ENCODE measurements at places on chromosomes 2 and 18.

DNA sequence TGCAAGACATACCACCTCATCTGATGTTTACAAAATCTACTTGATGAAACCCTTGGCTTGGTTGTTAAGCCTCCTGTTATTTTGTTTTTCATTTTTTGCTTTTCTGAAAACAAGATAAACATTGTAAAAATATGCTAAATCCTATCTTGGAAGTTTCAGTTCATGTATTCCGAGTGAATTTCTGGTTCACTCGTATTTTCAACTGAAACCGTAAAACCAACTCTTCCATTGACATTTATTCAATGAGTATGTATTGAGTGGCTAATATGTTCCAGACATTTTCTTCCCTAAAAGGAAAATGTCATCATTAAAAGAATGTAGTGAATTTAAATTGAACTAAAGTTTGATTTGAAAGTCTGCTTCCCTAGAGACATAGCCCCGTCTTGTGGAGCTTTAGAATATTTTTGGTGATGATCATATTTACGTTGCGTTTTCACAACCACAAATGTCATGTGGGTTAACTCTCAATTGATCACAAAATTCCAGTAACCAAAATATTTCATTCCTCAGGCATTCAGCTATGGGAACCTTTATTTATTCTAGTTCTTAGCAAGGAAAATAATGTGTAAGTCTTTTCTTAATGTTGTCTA is 204.2 kb downstream of the MBD2 start:
- no peak for DNase-seq

DNA sequence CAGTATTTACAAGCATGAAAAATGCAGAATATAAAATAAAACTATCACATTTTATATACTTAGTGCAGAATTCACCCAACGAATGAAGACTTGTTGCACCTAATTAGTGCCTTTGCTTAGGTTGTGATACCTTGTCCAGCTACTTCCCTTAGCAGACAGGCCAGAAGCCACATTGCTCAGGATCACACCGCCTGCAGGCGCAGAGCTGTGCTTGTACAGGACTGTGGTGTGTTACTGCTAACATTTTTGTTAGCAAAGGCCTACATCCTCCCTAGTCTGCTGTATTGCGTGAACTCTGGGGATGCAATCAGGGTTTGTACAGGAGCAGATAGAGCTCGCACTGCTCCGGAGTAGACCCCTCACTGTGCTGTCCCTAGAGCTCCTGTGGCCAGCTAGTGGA is 336.9 kb downstream of the CBLN2 start:
- no peak for DNase-seq

DNA sequence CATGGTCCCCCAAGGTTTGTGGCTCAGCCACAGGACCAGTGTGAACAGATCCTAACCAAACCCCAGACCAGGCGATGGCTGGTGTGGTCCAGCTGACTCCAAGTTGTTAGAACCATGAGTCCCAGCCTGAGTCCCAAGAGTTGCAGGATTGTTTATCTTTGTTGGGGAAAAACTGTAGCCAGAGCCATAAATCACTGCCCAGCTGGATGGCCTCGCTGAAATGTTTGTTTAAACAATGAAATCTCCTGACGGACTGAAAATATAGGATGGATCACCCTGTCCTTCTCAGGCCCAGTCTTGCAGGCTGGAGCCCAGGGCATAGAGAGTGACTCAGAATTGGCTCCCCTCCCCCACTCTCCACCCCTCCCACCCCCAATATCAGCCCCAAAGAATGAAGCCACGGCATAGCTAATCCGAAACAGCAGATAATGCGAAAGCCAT is 36.4 kb downstream of the PKDCC start:
- no peak for DNase-seq

DNA sequence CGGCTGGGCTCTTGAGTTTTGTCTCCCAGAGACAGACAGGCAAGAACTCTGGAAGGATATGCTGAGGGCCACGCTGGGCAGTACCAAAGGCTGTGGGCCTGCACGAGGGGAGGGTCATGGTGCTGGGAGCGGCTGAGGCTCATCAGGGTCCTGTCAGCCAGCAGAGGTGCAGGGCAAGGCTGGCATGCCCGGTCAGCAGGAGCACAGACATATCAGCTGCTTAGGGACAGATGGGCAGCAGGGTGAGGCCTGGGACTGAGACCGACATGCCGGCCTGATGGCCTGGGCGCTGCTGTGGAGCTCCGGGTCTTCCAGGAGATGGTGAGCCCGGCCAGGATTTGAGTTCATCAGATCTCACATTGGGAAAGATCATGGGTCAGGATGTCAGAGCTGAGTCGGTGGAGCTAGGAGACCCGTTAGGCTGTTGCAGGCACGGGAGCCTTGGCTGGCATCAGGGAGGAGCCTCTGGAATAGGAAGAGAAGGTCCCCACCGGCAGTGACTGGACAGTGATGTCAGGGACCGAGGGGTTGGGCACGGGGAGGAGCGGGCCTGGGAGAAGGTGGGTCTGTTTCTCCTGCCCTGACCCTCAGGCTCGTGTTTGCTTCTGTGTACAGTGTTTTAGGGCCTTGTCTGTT is 18.8 kb downstream of the CNDP2 start:
- DNase-seq, result no peak

DNA sequence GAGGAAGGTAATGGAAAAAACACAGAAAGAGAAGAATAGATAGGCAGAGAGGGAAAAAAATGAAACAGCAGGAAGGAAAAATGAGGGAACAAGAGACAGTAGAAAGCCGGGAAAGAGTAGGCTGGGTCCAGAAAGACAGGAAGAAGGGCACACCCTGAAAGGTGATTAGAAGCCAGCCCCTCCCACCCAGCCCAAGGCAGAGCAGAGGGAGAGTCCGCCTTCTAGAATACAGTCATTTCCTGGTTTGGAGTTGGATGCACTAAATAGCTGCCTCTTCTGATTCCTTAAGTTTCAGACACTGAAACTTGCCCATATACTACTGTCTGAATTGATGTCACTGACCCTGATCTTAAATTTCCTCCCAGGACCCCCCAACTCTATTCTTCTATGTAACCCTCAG is 17.9 kb upstream of the DSG3 start:
- DNase-seq, result no peak

DNA sequence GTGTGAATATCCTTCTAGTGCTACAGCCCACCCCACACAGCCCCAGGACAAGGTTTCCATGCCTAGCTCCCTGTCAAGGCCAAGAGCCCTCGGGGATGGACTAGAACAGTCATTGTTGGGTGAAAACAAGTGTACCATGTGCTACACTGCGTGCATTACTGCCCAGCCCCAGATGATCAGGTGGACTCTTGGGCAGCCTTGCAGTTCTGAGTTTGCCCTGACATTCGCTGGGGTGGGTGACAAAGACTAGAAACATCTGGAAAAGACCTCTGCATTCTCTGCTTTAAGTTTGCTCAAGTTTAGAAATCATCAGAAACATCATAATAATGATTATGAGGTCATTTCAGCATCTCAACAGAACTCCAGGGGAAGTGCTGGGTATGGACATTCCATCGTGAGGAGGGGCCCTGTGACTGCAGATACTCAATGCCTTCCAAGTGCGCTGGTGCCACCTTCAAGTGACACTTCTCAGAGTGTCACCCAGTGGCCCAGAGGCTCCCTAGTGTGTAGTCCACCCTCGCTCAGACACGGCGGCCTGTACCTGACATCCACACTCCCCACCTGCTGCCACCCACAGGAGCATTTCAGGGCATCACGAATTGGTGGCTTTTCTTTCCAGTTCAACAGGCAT is 5.3 kb upstream of the PXDN start:
- DNase-seq, result no peak

DNA sequence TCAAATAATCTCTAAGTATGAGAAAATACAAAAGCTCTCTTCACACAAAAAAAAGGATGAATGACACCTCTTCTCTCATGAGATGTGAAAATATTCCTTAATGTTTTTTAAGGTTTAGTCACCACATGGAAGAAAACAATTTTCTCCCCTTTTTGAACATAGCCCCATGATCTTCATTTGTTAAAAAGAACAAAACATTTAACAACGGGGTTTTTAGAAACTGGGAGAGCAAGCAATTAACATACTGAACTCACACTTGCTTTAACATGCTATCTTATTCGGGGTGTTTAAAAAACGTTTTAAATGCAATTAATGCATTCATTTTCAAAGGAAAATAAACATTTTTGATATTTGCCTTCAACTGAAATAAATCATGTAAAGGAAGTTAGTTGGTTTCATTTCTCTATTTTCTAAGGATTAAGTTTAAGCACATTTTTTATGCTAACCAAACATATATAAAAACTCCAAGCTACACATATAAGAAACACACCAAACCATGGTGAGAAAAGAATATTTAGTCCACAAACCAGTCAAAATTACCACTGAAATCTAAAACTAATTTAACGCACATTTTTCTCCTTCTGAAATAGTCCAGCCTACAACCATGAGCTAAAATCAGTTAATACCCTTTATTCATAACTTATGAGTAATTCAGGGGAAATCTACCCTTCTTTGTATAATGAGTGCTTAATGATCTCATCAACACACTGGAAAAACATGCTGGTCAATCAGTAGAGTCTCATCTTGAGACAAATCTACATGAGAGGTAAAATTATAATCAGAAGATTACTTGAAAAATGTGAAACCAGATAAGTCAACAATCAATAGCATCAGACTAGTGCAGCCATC is 8.2 kb downstream of the FBXO11 start:
- no peak for DNase-seq

DNA sequence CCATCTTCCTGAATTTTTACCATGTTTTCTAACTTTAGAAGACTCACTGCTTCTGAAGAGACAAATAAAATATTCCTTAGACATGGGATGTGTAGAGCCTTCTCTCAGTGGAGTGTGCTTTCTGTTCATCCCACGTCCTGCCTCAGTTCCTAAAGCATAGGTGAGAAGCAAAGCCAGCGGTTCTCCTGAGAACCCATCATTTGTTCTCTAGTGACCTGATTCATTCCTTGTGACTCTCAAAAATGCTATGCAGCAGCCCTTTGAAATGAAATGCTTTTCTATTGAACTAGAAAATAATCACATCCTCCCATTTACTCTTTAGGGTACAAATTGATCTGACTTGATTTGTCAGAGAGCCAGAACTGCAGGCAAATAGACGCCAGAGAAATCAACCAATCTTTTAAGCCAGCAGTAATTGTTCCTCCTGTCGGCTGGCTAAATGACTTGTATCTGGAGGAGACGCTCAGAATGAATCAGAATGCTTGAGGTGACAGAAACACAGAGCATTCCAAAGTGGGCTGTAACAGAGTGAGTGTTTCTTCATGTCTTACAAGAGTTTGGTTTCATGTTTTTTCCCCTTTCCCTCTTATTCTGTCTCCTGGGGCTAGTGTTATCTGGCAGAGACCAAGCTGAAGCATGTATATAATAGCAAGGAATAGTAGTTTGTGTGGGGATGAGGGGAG is 81.3 kb upstream of the TMEM178A start:
- DNase-seq, result no peak

GRCh38 chr2:74221091-74221490 is 22.7 kb downstream of the MTHFD2 start:
- DNase-seq, result no peak

DNA sequence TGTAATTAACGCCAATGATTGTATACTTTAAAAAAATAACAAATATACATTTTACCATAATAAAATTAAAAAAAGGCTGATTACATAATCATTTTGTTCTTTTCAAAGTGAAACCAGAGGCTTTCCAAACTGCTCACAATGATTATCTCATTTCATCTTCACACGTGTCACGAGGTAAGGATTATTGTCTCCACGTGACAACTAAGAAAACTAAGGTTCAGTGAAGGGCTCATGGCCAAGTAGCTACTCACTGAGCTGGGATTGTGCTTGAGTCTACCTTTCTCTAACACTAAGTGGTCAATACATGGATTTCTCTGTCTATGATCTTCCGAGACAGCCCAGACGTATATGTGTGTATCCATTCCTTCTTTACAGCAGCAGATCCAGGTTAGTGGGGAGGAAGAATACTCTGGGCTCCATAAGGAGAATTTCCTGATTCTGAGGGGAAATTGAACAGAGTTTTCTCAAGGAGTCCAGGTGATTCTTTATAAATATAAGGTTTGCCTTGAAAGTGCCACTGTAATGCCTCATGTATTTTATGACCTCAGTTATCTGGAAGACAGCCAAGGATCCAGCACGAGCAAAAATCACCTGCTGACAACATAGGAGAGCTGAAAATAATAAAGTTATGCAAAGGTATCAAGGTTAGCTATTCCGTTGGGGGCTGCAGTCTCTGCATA is 25.6 kb upstream of the ACSL3 start:
- DNase-seq, result no peak

DNA sequence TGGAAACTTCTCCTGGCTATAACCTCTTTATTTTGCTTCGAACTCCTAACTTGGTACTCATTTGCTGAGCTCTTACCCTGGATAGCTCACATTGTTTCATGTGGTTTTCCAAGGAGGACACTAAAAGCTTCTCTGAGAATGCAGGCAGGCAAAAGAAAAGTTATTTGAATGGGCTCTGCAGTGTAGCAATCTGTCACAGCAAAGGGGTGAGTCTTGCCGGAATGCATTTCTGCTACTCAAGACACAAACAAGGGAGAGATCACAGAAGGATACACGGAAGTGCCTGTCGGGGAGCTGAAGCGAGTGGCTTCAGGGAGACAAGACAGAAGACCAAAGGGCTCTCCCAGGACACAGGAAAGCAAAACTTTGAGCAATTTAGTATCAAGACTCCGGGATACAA is 265.4 kb downstream of the SS18 start:
- no peak for DNase-seq

- DNase-seq, result no peak
Observed at GRCh38 chr18:56238576-56238975, 399.8 kb downstream of the TXNL1 start.

DNA sequence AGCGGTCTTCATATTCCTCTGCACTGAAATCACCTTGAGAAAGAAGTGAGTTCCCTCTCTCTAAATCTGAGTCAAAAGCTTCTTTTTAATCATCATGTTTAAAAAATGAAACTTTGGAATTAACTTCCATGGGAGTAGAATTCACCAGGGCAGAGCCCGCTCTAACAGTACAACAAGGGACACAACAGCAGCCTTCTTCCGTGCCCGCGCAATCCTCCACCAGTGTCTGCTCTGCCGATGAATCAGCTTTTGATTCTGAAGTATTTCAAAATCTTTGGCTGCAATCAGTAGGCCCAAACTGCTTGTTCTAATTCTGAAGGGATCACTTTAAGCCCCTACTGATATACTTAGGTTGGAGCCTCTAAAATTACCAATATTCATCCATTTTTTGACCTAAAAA is 76.9 kb downstream of the USP40 start:
- no peak for DNase-seq

DNA sequence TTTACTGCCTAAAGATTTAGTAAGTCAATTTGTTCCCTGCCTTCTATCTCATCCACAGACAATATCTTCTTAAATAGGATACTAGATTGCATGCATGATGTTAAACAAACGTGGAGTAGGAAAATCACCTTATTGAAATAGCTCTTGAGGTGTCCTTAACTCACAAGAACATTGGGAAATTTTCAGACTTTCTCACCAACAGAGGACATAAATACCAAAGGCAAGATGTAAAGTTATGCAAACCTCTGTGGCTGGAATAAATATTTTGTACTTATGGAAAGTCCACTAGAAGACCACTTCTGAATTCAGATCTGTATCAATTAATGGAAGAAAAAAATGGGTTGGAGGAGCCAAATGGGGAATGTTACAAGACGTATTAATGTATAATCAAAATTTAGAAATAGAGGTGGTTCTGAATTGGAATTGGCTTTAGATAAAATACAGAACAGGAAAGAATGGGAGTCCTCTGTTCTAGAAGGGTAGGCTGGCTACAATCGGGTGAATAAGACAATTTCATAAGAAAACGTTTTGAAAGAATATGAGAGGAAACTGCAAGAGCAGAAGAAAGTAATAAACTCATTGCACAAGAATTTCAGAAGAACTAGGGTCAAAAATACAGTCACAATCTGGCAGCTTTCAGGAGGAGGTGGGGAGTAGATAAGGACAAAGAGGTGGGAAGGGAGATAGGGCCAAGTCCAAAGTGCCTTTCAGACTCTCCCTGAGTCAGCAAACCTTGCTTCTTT is 69.3 kb upstream of the FN1 start:
- no peak for DNase-seq
